ENCODE measurements at places on chromosomes 5 and 9.

GRCh38 chr9:137593176-137593575 is 2.9 kb upstream of the ZMYND19 start:
- DNase-seq: no peak

GRCh38 chr5:53243403-53243802 is 133.8 kb upstream of the MOCS2 start:
- no peak for DNase-seq

DNA sequence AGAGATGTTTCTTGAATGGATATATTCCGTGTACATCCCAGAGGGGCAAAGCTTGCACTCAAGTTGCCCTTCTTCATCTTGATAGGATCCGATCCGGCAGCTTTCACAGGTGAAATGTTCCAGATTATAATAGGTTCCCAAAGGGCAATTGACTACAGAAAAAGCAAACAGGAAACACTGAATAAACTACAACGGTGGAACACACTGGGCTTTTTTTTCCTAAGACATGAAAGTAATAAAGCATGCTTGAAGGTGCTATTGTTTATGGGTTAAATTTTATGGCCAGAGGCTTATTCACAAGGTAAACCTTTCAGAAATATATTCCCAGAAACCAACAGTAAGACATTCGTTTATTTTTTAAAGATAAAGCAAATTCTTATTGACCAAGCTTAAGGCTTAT is 110.6 kb downstream of the SVEP1 start:
- DNase-seq: no peak

- no peak for DNase-seq
Measured at GRCh38 chr9:120698766-120699165, 15.5 kb downstream of the MEGF9 start.

- DNase-seq: no peak
Measured at GRCh38 chr5:72369301-72369700, 49.1 kb downstream of the PTCD2 start.

DNA sequence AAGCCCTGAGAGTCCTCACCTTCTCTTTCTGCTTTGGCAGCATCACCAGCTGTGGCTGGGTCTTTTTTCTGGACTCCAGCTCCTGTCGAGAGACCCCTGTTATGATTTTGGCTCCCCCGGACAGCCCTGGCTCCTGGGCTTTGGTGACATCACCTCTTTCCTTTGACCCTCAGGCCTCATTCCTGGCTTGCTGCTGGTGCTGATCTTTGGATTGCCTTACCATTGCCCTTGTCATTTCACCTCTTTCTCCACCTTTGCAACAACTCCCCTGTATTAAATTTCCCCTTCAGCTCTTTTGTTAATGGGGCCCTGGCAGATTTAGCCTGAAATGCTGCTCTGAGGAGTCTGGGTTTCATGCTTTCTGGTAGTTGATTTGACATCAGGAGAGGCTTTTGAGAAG is 322.8 kb downstream of the ZSWIM6 start:
- DNase-seq: no peak

DNA sequence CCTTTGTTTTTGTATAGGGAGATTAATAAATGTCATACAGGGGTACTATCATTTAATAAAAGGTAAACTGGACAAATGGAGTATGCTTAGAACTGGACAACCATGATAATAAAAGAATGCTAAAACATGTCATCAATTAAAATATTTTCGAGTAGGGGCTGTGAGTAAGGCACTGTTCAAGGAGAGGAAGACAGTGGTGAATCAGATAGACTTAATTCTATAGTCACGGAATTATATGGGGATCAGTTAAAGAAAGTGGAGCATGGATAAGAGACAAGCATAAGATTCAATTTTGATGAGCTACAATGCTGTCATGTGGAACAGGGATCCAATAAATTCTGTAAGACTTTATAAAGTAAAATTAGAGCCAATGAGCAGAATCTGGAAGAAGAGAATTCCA is 104.5 kb downstream of the HMHB1 start:
- DNase-seq: peak; percentile 44

DNA sequence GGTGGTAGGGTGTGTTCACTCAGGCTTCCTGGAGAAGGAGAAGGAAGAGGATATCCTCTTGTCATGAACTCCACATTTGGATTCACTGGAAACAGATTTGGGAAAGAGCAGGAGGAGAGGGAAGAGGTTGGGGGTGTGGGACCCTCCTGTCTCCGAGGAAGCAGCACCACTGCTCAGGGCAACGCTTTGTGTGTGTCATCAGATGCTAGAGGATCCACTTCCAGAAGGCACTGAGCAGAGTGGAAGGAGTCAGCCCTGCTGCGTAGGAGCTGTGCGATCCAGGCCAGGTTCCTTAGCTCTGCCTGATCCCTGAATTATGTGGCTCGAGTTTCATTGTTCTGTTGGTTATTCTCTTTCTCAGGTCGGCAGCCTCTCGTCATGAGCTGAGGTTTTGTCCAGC is 37.3 kb upstream of the TJP2 start:
- no peak for DNase-seq

- no peak for DNase-seq
Measured at GRCh38 chr5:79295029-79295428, 59.1 kb downstream of the JMY start.

GRCh38 chr9:72169178-72169577 is 19.9 kb downstream of the GDA start:
- no peak for DNase-seq

DNA sequence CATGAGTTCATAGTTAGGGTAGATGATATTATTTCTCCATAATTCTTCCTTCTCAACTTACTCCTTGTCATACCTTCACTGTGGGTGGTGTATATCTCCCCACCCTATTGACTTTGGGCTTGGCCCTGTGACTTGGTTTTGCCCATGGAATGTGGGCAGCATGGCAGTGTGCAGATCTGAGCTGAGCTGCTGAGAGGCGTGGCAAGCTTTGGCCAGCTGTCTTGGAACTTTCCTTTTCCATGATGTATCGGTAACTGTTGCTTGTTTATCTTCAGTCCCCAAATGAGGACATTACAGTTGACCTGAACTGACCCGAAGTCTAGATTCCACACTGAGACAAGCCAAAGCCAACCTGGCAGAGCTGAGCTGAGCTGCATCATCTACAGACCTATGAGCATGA is 70.4 kb downstream of the RALGPS1 start:
- DNase-seq: no peak
